Stimulated activated CD8-positive, alpha-beta memory T cell treated with anti-CD3 and anti-CD28 coated beads, Interleukin-7, amount 100 ng/mL, for 1 hour (primary cell): ENCODE measurements at places on chromosomes 7 and 10.

DNA sequence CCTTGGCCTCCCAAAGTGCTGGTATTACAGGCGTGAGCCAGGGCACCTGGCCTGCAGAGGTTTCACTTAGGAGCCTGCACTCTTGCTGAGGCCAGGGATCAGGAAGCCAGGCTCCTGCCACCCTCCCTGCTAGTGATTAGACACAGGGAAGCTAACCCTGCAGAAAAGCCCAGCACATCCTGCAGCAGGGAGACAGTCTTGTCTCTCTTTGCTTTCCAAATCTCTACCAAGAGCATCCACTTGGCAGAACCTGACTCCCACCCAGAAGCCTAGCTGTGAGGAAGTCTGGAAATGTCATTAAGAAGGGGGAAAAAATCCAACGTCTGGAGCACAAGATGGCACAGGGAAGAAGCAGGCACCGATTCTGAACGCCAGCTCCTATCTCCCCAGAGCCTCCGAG is 8.0 kb upstream of the FAM171A1 start:
- no peak for DNase-seq

DNA sequence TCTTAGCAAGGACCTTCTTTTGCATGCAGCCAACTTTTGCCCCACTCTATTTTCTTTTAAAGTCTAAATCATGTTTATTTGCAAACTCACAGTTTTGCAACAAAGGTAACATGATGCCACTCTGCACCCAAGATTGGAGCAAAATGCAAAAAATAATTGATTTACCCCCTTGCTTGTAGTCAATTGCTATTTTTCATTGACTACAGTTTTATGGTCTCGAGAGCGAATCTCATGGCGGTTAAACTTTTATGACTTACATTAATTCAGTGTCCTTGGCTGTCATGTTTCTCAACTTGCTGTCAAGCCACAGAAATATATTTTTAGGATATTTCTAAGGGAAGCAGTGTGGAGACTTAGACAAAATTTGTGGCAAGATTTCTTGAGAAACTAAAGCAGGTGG is 110.0 kb upstream of the JCAD start:
- DNase-seq: no peak

GRCh38 chr10:122276611-122277208 is 5.6 kb downstream of the BTBD16 start:
- no peak for DNase-seq

DNA sequence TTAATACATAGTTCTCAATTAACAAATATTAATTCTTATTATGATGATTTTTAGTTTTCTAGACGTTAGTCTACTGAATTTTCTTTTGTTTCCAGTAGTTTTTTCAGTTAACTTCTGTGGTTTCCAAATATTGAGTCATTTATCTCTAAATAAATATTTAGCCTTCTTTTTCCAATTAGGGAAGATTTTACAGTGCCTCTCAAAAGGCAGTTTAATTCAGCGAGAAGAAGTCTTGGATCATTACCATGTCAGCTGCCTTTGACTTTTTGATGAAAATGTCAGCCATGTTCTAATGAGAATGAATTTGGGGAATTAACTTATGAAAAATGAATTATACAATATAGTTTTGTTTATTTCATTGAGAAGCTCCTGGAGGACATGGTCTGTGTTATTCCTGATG is 90.0 kb downstream of the CDK14 start:
- DNase-seq: no peak

- no peak for DNase-seq
Measured at GRCh38 chr10:133199992-133200611, 29.9 kb upstream of the UTF1 start.

- DNase-seq: no peak
Measured at GRCh38 chr7:81676813-81677212, 93.0 kb downstream of the HGF start.

- no peak for DNase-seq
Measured at GRCh38 chr7:40331915-40332314, 197.1 kb downstream of the SUGCT start.

DNA sequence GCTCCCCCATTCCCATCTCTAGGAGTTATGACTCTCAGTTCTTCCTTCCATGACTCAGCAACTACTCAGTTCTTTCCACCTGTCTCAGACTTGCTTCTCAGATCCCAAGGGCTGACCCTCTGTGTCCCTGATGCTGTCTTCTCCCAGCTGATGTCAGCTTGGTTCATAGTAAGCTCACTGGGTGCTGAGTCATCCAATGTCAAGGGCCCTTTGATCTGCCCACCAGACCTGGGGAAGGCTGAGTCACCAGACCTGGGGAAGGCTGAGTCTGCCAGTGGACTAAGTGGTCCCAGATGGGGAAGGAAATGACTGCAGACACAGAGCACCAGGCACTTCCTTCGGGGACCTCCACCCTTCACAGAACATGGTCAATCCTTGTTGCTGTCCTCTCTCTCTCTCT is 76.1 kb upstream of the ZEB1 start:
- DNase-seq: no peak

DNA sequence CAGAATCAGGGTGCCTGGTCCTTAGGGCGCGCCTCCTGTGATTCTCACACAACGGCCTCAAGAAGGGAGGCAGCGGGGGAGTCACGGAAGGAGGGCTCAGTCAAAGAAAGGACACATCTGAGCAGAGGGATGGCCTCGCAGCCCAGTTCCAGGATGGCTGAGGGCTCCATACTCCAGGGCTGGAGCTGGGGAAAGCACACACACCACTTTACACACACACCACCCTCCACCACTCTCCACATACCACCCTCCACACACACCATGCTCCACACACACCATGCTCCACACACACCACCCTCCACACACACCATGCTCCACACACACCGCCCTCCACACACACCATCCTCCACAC is 22.2 kb downstream of the PRKAG2 start:
- no peak for DNase-seq

- no peak for DNase-seq
Measured at GRCh38 chr10:129891806-129892205, 72.3 kb downstream of the EBF3 start.

GRCh38 chr10:58791137-58791536 is 278.5 kb downstream of the BICC1 start:
- no peak for DNase-seq

DNA sequence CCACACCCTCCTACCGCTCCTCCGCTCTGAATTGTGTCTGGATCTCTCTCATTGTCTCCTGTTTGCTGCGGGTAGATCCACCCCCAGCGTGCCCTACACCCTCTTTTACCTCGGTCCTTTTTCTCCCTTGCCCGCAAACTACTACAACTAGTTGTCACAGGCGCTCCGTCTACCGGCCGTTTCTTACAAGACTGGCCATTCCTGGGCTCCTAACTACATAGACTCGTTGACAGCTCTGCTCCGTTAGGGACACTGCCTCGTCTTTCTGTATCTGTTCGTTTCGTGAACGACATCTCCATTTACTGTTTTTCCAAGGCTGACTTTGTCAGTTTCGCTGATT is 786 bp downstream of the TAF3 start:
- DNase-seq: no peak

DNA sequence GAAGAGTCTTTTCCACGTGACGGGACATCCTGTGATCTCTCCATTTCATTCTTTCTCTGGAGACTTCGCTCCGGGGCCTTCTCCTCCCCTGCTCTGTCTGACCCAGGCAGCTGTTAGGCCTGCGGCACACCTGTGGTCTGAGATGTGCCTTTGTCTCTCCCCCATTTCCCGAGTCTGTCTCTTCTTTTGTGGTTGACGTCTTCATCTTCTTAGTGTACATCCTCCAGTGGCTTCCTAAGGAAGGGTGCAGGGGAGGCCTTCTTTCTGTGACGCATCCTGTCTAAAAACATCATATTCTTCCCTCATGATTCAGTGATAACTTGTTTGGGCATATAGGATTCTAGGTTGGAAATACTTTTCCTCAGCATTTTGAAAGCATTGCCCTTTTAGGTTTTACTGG is 17.2 kb upstream of the ATP6V0E2 start:
- DNase-seq: no peak

- DNase-seq: no peak
Measured at GRCh38 chr10:14800397-14800796, 25.7 kb upstream of the FAM107B start.

DNA sequence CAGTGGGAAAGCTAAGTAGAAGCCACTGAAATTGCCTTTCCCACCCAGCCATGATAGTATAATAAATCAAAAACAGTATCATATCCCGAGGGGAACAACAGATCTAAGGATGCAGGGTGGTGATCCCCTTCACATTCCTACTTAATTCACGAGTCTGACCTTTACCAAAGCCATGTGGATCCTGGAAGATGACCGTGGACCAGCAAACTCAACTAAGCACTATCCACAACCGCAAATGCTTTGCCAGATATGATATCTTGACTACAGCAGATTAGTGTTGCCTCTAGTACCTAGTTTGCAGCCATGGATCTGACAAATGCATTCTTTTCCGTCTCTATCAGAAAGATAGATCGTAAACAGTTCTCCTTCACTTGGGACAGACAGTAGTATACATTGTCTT is 67.3 kb upstream of the IL6 start:
- no peak for DNase-seq
